ENCODE measurements at places on chromosomes 7 and 10. TPM values are rescaled to one million over a fixed set of nuclear protein-coding genes. Genes with fewer than 3 reads are reported as not detected.

Gene NODAL
- total RNA-seq: not detected

Gene ADAM12
- total RNA-seq: 2.2 TPM

Gene AKR1B1
- 102 TPM for total RNA-seq

Gene GIMAP8
- total RNA-seq: 37.3 TPM

Gene IDI2
- not detected for total RNA-seq

DNA sequence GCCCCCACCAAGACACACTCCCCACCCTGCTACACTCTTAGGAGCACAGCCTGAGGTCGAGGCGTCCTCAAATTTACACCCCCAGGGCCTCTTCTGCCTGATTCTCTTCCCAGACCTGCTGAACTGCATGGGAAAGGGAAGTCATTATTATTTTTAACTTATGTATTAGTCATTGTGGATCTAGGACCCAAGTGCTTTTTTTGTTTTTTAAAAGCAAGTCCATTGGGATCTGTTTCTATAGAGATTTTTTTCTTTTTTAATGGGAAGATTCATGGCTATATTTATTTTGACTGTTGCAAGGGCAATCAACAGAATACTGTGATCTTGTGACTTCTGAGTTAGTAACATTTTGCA lies 203.8 kb downstream of the ZMYND11 start:
- DNase-seq: no peak

DNA sequence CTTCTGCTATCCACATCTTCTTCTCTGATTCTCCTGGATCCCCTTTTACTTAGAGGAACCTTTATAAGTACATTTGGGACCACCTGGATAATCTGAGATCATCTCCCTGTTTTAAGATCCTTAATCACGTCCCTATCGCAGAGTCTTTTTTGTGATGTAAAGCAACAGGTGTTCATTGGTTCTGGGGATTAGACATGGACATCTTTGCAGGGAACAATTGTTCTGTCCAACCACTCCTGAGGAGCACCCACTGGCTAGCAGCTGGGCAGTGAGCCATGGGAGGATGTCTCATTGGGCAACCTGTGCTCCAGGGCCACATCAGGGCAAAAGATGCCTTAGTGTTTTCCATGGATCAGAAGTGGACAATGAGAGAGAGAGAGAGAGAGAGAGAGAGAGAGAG lies 56.0 kb downstream of the ZNF800 start:
- no peak for DNase-seq

DNA sequence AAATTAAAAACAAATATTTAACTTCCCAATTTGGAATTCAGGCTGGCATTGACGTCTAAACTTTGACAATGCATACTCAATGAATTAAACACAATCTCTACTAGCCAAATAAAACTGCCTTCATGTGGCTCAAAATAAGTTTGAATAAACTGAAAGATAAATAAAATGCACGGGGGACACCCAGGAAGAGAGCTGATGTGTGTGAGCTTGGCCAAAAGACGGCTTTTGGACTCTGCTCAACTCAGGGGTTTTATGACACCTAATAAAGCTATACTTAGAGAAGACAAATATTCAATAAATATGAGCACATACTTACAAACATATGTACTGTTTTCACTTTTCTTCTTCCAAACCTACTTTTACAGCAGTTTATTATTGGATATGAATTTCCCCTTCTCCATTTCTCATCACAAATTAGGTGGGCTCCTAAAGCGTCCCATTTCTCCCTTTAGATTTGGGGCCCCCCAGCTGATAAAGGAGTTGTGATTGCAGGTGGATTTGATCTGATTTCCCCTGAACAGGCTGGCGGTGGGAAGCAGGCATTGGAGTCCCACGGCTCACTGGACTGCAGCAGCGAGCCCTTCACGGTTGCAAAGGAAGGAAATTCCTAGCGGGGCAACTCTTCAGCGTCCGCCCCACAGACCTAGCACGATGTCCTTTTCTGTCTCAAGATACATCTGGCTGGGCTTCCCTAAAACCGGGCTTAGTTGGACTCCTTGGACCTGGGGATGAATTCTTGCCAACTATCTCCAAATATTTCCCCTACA lies 79.6 kb downstream of the INSIG1 start:
- no peak for DNase-seq

GRCh38 chr7:95974108-95974507 lies 201.8 kb downstream of the DYNC1I1 start:
- no peak for DNase-seq

GRCh38 chr7:30841025-30841735 lies 70.0 kb downstream of the MINDY4 start:
- no peak for DNase-seq

All from upper lobe of left lung (tissue), 6 donors.